HuH-7 (cell line): ENCODE measurements at places on chromosomes 1 and 21.

DNA sequence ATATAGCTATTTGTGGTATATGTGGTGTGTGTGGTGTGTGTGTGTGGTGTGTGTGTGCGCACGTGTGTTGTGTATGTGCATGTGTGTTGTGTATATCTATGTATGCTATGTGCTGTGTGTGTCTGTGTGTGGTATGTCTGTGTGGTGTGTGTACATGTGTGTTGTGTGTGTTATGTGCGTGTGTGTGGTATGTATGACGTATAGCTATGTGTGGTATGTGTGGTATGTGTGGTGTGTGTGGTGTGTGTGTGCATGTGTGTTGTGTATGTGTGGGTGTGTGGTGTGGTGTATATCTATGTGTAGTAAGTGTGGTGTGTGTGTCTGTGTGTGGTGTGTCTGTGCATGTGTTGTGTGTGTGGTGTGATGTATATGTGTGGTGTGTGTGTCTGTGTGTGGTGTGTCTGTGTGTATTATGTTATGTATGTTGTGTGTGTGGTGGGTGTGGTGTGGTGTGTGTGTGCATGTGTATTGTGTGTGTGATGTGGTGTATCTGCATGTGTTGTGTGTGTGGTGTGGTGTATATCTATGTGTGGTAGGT, 59.8 kb downstream of the EDN2 start:
- no peak for DNase-seq

GRCh38 chr1:90834886-90835660, 118.0 kb upstream of the BARHL2 start:
- DNase-seq = no peak

DNA sequence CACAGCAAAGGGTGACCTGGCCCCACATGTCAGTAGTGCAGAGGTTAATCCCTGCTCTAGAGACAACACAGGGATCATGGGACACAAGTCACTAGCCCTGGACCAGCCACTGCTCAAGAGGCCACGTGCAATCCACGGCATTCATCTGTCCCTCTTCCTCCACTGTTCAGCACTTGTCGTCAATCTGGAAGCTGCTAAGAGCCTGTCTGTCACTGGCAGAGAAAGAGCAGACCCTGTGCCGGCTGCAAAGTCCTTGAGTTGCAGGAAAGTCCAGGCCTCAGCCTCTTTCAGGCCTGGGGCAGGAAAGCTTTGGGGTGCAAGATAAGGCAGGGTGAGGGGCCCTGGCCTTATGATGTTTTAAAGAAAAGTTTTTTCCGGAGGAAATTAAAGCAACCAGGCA, 16.7 kb downstream of the CELA2B start:
- no peak for DNase-seq

DNA sequence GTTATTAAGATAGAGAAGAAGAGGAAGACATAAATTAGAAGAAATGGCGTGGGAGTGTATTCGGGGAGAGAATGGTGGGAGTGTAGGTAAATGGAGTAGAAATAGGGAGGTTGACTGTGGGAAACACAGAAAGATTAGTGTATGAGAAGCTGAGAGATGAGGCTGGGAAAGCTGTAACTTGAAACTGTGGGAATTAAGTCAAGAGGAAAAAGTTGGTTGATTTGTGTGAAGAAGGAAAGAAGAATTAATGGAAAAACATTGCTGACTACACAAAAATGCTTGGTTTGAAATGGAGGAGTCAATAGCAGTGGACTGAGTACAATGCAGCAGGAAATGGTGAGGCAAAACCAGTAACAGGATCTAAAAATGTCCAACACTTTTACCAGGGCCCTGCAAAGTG, 448.3 kb downstream of the PTPRC start:
- DNase-seq = no peak

DNA sequence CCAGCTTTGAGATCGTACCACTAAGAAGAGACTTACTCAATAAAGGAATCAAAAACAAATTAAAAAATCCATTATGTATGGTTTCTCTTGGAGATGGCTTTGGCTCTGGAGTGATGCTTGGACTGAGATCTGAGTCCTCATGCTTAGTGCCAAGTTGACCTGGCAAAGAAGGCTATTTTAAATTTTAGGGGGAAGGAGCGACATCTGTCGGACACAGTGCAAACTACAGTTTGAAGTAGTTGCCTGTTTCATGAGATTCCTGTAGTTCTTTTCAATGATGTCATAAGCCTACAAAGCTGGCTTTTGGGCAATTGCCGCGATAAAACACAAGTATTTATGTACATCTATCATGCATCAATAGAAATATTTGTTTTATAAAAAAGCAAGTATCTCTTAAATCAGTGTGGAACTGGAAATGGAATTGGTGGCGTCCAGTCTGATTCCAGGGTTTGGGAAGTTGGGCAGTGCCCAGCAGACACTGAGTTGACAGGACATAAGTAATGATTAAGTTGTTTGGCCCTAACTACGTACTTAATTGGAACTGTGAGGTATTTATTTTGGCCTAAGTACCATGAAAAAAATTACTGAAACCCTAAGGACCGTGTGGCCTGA, 50.0 kb downstream of the TBCE start:
- DNase-seq = peak; percentile 80

DNA sequence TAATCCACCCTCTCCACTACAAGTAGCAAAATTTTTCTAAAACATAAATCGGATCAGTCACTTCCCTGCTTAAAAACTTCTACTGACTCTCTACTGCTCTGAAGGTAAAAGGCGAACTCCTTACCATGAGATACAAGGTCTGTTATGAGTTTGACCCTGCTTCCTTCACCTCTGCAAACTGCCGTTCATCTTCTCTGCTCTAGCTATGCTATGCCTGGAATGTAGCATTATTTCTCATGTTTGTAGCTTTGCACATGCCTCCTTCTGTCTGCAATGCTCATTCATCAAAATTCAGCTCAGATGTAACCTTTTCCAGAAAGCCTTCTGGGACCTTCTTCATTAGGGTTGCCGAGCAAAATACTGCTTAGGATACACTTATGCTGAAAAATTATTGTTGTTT, 30.8 kb downstream of the RPL5 start:
- no peak for DNase-seq

GRCh38 chr1:157382351-157382750, 170.0 kb downstream of the FCRL5 start:
- no peak for DNase-seq

DNA sequence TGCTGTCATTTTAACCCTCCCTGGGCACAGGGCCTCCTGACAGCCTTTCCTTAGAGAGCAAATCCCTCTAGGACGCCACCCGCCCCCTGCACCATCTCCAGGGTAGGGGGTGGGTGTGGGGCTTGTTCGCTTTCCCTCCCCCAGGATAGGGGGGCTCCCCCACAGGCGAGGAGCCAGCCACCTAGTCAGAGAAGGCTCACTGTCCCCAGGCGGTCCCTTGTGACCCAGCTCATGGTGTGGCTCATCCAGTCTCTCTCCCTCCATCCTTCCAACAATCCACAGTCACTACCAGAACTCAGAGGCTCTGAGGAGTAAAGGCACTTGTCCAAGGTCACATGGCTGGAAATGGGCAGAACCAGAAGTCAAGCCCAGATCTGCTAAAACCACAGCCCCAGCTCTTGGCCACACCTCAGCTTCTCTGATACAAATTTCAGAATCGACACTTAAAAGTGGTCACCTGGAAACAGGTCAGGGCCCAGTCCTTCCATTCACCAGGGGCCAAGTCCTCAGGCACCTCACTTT, 89.8 kb downstream of the MRPL37 start:
- DNase-seq = no peak

- DNase-seq = no peak
Observed at GRCh38 chr1:58812468-58812867, 28.6 kb upstream of the JUN start.

DNA sequence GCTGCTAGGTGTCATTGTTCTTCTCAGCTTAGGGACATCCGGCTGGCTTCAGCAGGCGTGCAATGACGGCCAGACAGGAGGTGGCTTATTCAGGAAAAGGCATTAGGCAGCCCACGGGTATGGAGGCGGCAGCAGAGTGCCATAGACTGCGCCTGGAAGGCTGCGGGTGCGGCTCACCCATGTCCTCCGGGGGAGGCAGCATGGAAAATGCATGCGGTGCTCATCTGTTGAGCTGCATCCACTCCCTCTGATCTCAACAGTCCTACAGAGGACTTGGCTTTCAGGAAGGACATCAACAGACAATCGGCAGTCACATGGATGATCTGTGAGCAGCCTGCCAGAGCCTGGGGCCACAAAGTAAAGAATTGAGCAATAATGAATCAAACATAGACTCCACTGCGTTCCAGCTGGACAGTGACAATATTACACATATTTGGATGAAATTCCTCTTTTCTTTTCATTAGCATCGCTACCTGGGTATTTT, 42.9 kb downstream of the UMODL1 start:
- peak; percentile 64 for DNase-seq

DNA sequence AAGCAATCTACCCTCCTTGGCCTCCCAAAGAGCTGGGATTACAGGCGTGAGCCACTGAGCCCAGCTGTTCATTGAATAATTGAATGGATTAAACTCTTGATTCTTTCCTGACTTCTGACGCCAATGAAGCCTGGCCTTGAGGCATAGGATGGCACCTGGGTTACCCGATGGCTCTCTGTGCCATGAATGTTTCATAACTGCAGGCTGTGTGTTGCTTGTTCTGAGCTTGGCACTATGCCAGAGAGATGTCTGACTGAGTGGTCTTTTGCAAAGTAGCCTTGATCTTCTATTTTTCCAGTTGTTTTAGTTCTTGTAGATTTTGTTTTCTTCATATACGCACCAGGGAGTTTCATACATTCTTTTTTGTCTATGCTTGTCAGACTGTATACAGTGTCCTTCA, 38.5 kb upstream of the AK4 start:
- DNase-seq = no peak

- no peak for DNase-seq
Observed at GRCh38 chr1:189960769-189961168, 516.9 kb downstream of the BRINP3 start.

GRCh38 chr1:231778009-231778719, 151.6 kb downstream of the DISC1 start:
- DNase-seq = no peak

DNA sequence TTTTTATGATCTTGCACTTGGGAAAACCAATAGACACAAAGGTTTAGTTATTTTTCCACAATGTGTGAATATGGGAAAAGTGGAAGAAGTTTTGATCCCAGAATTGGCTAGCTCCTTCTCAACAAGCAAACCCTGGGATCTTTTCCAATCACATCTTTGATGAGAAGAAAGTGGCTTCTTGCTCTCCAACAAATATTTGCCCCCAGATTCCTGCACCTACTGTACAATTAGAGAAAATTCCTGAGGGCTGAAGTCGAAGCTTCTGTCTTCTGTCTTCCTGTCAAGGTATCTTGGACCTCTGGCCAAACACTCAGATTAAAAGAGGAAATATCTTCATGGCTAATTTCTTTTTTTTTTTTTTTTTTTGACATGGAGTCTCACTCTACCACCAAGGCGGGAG, 113.1 kb upstream of the SLC45A1 start:
- no peak for DNase-seq

- no peak for DNase-seq
Observed at GRCh38 chr1:64923294-64923718, 43.0 kb downstream of the JAK1 start.

DNA sequence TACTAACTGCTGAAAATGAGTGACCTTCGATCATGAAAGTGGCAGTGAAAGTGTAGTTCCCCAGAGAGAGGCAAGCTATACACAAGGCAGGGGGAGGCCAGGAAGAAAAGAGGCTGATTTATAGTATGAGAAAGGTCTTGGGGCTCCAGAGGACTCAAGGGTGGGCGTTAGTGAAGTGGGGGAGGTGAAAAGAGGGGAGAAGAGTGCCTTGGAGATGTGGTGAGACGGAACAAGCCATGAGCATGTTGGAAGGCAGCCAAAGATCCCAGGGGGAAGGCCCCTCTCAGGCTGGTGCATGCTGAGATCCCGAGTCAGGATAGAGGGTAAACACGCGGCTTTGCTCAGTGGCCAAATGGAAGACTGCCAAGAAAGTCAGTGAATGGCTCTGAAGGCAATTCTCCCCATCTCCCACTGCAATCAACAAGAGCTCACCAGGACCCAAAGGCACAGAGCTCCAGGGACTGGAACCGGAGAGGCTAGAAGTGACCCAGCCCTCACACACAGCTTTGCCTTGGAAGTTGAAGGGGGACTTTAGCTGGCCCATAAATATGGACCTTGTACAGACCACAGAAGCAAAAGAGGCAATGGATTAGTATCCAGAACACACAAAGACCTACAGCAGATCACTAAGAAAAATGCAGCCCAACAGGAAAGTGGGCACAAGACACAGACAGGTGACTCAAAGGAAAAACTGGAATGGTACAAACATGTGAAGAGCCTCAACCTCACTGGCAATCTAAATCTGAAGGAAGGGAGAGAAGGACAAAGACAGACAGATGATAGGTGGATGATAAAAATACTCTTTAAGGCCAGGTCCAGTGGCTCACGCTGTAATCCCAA, 49.6 kb downstream of the HSF2BP start:
- peak; percentile 62 for DNase-seq

DNA sequence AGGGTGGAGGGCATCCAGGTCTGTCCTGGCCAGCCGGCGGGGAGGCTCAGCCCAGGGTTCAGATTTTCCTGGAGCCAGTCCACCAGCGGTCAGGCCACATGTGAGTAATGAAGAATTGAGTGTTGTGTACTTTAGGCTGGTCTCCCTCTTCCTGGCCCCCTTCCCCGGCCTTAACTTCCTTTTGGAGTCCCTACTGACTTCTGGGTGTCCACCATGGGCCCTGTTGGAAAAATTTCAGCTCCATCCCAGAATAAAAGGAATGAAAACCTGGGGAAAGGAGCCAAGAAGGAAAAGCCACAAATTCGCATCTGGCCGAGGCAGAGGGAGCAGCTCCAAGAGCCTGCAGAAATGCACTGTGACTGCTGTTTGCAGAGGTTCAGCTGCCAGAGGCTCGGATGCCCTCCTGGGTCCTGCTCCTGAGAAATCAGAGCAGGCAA, 35.5 kb upstream of the HHAT start:
- DNase-seq = no peak

DNA sequence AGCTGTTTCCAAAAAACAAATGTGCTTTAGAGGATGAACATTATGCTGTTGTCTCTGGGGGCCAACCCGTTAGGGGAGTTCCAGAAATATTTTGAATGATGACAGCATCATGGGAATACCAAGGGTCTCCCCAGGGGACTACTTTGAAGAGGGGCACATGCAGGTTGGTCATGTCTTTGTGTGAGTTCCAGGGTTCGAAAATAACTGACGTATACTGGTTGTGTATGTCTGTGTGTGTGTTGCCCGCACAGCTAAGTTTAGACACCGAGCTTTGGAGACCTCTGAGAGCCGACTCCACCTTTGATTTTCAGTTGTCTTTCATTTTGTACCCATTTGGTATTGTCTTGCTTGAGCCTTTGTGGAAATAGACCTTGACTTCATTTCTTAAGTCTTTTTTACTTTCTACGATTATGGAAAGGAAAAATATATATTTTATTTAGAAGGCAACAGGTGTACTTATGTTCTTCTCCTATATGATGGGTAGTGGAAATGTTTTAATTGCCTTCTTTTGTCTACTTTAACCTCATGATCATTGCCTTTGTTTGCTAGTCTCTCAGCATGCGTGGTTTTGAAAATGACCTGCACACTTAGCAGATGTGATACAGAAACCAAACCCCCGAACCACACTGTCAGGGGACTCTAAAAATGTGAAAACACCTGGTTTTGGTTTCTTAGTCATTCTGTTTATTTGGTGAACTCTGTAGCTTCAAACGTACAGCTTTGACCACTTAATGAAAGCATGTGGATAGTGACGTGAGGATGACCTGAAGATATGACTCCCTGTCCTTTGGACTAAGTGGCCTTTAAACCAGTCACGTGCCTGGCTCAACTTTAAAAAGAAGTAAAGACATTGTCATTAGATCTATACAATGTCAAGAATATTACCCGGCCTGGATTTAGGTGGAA, 56.5 kb downstream of the GALNT2 start:
- DNase-seq = no peak

GRCh38 chr1:196960854-196961253, 16.5 kb upstream of the CFHR5 start:
- no peak for DNase-seq
